GM12864 (cell line): ENCODE measurements at places on chromosomes 12 and 14.

- DNase-seq: no peak
Observed at GRCh38 chr12:70122804-70123203, 120.4 kb upstream of the CNOT2 start.

DNA sequence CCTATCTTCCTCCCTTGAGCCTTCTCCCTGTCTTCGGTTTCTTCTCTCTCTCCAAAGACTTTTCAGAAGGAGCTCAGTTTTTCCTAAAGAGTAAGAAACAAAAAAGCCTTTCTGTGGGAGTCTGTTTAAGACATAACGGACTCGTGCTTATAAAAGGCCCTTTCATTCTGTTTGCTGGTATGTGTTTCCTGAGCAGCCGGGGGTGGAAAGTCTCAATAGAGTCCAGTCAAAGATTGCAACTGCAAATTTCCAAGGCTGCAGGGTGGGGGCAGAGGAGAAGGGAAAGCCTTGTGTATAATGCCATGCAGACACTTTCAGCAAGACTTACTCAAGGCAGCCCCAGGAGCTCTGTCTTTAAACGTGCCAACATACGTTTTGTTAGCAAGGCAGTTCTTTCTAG is 62.2 kb downstream of the GNG2 start:
- no peak for DNase-seq

DNA sequence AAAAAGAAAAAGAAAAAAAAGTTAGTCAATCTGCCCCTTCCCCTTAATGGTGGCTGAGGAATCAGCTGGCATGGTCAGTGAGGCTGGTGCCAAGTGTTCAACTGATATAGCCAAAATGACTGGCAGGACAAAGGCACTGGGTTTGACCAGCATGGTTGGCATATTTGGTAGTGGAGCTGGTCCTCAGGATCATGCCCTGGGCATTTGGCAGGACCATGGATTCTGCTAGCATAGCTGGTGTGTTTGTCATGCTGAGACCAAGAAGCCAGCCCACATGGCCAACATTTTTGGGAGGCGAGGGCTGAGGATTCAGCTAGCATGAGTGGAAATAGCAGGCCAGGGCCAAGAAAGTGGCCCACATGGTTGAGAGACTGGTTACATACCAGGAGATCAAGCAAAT is 136.5 kb downstream of the FBXL14 start:
- DNase-seq: no peak

DNA sequence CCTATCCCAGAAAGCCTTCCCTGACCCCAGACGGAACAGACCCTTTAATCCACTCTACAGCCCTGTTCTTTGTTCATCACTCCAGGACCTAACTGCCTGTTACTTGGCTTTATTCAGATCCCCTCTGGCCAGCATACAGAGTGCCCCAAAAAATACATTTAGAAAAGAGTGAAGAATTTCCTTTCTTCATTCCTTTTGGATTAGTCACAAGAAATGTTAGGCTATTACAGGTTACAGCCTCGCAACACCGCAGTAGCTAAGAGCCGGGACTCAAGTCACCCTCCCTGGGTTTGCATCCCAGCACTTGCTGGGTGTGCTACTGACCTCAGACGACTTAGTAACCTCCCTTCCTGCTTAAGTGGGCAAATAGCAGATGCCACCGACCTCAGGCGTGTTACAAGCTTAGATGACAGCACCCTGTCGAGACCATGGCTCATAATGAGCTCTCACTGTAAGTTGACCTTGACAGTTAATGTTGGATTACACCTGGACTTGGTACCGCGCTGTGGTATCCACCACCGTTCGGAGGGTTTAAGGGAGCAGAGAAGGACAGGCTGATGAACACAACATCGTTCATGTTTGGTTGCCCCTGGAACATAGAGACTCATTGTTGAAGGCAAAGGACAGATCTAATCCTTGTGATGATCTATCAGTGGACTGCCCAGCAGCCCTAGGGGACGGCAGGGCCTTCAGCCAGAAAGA is 12.9 kb downstream of the GLRX5 start:
- DNase-seq: no peak
